Colonic mucosa (tissue), 4 donors: ENCODE measurements at places on chromosomes 6 and 20. TPM values are rescaled to one million over a fixed set of nuclear protein-coding genes. Genes with fewer than 3 reads are reported as not detected.

DNA sequence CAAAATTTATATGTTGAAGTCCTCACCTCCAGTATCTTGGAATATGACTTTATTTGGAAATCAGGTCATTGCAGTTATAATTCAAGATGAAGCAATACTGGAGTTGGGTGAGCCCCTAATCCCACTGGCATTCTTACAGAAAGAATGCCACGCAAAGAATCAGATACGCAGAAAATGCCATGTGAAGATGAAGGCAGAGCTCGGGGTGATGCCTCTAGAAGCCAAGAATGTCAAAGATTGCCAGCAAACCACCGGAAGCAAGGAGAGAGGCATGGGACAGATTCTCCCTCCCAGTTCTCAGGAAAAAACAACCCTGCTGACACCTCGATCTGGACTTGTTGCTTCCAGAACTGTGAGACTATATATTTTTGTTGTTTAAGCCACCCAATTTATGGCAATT, 273.4 kb upstream of the CITED2 start:
- DNase-seq = no peak

GRCh38 chr6:160077526-160077925, 44.1 kb upstream of the SLC22A1 start:
- DNase-seq = no peak

DNA sequence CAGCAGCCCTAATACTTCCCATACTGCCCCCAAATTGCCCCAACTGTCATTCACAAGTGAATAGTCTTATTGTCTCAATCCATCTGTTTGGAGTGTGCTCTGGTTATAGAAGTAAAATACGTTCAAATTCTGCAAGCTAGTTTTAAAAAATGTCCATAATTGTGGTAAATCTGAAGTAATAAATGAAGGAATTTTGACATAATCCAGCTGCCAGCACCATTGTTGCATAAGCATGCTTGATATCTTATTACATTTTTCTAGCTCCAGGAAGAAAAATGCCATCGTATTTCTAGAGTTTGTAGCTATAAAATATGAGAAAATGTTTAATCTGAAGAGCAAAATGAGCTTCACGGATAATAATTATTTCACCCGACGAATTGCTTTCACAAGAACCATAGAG, 664.7 kb downstream of the RFPL4B start:
- DNase-seq = no peak

GRCh38 chr20:56229812-56230211, 18.7 kb upstream of the MC3R start:
- no peak for DNase-seq

- no peak for DNase-seq
Measured at GRCh38 chr6:167917551-167918154, 79.8 kb upstream of the KIF25 start.

- no peak for DNase-seq
Measured at GRCh38 chr6:108187519-108187918, 21.7 kb downstream of the NR2E1 start.

Gene SRC
- total RNA-seq = 102 TPM
